ENCODE measurements at places on chromosomes 2 and 18.
A peak's percentile ranks its signal among the peaks of the same experiment; 100 is the strongest.

DNA sequence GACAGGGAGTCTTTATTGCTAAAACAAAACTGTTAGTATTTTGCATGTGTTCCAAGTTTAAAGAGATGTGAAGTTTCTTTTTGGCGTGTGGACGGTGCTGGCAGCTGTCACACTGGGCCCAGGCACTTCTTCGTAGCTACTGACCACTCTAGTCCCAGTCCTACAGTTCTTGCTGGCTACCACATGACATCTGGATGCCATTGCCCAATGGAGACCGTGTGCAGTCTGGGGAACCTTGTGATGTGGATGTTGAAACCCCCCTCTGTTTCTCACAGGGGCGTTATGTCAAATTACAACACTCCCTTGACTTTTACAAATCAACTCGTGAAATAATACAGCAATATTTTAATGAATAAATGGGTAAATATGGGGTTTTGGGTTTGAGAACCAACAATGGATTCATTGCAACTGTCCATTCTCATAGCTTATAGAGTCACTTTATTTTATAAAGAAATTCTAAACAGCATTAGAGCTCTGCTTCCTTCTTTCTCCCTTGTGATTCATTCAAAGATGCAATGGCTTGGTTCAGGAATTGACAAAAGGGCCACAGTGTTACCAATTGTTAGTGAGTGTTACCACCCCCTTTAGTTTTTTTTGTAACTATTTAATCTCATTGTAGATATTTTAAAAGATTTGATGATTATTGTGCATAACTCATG lies 1.2 kb downstream of the GPD2 start:
- DNase-seq = no peak

GRCh38 chr2:99422599-99422998 lies 67.2 kb downstream of the REV1 start:
- no peak for DNase-seq

DNA sequence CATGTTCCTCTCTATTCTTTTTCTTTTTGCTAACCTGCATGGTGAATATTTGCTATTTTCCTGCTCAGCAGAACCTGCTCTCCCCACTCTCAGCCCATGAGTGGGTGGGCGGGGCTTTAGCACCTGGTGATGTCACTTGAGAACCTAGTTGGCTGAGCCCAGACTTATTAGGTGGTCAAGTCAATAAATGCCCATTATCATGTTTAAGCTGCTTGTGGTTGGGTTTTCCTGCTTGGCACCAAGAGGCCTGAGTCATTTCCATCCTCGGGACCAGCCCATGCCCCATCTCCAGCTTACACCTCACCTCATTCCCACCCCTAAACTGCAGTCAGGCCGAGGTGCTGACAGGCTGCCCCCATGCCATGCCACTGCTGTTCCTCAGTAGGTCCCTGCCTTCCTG lies 226.6 kb downstream of the ANKRD30B start:
- no peak for DNase-seq

DNA sequence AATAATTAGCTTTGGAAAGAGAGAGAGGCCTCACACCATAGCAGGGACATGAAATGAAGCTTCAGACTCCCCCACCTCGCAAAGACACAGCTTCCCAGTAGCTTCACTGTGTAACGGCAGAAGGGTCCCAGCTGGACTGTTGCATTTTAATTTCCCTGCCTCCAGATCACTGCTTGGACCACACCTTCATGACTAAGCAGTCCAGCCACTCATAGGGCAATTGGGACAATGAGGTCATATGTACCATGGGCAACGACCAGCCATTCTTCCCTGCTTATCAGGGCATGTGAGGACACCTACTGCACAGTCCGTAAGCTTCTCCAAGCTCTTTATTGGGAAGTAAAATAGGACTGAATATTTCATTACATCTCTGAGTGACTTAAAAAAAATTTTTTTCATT lies 183.0 kb downstream of the MREG start:
- peak; percentile 11 for DNase-seq

DNA sequence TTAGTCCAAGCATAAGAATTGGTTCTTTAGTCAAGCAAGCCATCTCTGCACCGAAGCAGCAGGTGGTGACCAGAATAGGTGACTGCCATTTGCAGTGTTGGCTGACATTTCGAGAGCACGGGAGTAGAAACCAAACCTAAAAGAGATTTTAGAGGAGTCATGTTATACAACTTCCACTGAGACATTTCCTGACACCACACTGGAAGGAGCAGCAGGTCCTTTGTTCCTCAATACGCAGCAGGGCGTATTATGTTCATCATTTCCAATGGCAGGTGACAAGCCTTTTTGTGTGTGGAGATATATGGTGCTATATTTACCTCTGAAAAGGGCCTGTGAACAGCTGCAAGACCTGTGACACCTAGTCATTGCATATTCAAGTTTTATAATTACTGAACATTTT lies 418.8 kb upstream of the NETO1 start:
- DNase-seq = peak; percentile 80

- DNase-seq = no peak
These were observed 83.2 kb upstream of the FRZB start for GRCh38 chr2:182949572-182950189.

All from SHP77 (cell line).